ENCODE measurements at places on chromosomes 2 and 18.

GRCh38 chr2:70050631-70051425 lies 36.4 kb upstream of the PCBP1 start:
- DNase-seq, result no peak

DNA sequence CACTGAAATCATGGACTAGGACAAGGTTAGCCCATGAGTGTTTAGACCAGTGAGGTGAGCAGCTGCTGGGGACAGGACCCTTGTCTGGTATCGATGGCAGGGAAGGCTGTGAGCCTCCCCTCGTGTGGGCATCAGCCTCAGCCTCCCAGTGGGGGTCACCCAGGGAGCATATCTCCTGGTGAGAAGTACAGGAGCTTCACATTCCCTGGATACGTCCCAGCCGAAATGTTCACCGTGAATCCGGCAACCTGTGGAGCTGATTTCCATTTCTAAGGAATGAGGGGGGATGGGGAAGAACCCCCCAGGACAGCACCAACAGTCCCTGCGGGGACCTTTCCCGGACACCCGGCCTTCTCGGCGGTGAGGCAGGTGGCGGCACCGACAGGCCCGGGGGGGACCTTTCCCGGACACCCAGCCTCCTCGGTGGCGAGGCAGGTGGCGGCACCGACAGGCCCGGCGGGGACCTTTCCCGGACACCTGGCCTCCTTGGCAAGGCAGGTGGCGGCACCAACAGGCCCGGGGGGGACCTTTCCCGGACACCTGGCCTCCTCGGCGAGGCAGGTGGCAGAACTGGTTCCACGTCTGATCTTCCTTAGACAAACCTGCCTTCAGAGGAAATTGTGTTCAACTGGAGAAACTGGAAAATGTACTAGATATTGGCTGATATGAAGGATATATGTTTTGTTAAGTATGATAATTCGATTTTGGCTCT lies 21.2 kb downstream of the RTP5 start:
- DNase-seq, result peak; percentile 1

- no peak for DNase-seq
These were observed 45.7 kb upstream of the LYPD1 start for GRCh38 chr2:132715386-132716351.

- no peak for DNase-seq
These were observed 5.0 kb upstream of the IL1RN start for GRCh38 chr2:113122364-113122763.

- no peak for DNase-seq
These were observed 360.5 kb upstream of the SLC39A10 start for GRCh38 chr2:195296490-195296889.

DNA sequence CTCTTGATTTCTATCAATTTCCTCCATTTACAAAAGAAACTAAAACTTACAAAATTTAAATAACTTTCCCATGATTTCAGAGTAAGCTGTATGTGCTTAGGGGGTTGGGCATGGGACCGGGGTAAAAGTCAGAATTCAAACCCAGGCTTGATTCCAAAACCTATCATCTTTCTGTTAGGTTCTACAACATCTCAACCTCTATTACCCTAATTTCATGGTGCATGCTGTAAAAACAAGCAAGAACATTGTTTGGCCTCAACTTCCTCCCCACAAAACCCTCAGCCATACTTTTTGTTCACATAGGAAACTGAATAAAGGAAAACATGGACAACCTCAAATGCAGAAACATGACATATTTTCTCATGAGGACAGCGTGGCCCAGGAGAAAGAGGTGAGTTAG lies 59.3 kb downstream of the RDH14 start:
- no peak for DNase-seq

DNA sequence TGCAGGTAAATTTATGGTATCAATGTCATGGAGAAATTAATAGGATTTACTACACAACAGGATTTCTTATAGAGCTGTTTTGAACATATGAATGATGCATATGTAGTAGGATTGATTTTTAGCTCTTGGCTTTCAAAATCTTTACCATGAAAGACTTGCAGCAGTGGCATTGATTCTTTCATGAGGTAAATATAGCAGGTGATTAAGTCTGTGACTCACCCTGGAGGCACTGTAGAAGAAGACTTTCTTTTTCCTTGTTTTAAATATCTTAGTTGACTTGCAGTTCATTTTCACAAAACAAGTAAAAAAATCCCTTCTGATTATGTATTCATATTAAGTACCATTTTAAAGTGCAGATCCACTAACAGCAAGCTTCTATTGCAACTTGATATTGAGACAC lies 463.0 kb downstream of the FBXO15 start:
- no peak for DNase-seq

GRCh38 chr2:107633580-107634147 lies 193.0 kb upstream of the RGPD4 start:
- DNase-seq, result no peak

- no peak for DNase-seq
These were observed 429.5 kb downstream of the CCDC85A start for GRCh38 chr2:56613254-56613653.

DNA sequence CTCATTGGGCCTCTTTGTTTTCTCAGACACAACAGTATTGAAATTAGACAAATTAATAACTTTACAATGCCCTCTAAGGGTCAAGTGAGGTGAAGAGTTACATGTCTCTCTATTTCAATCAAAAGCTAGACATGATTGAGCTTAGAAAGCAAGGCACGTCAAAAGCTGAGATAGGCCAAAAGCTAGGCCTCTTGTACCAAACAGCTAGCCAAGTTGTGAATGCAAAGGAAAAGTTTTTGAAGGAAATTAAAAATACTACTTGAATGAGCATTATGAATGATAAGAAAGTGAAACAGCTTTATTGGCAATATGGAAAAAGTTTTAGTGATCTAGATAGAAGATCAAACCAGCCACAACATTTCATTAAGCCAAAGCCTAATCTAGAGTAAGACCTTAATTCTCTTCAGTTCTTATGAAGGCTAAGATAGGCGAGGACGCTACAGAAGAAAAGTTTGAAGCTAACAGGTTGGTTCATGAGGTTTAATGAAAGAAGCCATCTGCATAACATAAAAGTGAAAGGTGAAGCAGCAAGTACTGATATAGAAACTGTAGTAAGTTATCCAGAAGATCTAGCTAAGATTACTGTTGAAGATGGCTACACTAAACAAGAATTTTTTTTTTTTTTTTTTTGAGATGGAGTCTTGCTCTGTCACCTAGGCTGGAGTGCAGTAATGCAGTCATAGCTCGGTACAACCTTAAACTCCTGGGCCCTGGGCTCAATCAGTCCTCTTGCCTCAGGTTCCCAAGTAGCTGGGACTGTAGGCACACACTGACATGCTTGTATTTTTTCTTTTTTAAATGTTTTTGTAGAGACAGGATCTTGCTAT lies 65.5 kb downstream of the FAM117B start:
- DNase-seq, result no peak

DNA sequence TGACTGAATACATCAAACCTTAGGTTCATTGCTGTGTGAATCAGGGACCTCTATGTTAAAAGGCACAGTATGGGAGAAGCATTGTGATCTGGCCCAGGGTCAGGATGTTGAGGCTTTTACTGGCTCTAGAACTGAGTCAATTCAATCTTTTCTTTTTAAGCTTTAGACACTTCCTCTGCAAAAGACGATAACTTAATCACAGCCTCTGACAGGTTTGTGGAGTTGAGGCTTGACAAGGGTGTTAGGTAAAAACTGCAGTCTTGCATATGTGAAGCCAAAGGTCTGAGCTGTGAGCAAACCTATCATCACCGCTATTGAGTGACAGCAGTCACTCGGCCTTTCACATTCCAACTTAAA lies 17.3 kb upstream of the ARHGAP25 start:
- no peak for DNase-seq

DNA sequence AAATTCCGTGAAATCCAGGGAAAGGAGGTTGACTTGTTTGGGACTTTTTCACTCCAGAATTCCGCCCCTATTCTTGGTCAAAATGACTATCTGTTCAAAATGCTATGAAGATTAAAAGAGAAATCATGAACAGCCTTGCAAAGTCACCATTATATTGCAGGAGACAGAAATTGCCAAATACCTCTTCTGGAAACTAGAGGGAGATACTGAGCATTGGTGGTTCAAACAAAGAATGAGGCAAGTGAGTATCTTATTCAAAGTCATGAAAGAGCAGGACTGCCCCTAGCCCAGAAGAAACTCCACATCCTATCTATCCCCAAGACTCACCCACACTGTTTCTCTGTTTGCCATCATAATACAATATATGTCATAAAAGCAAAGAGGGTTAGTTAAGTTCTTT lies 862.3 kb upstream of the POU3F3 start:
- DNase-seq, result no peak

DNA sequence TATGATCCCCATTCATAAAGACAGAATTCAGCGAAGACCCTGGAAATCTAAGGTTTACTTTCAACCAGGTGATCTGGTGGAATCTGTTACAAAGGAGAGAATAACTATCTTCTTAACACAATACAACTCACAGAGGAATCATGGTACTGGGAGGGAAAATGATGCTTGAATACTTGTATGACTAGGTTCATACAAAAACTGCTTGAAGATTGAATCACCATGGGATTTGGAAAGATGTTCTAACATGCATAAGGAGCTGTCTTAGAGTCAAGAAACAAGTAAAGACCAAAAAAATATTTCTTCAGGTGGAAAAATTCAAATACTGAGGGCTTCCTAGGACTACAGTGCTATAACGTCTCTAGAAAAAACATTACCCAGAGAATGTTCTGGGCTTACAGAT lies 32.2 kb downstream of the COL5A2 start:
- DNase-seq, result no peak

DNA sequence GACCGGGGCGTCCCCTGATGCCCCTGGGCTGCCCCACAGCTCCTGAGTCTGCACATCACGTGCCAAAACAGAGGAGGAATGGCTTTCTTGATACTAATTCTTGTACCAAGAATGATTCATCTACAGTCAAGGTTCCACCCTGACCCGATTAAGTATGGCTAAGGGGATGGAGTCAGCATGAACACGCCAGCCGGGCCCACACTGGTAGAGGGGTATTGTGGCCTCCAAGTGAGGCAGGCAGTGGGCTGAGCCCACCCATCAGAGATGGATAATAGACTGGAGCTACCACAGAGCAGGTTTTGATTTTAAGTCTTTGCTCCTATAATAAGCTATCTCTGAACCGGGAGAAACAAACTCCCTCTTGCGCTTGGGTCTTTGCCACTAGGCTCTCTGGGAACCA lies 17.9 kb upstream of the GNAL start:
- no peak for DNase-seq

DNA sequence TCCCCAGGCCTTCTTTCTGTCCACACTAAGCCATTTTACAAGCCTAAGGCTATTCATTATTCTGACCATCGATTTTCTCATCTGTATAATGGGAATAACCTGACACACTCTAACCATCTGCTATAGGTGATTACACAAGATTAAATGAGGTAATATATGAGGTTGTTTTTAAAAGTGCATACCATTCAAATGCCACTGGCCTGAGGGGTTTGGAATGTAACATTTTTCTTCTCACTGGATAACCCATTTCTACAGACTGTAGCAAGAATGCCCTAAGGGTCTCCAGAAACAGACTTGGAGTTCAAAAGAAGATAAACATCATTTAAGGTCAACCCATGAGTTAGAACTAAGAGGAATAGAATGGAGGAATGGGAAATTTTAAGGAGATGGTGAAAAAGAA lies 111.7 kb upstream of the SETBP1 start:
- DNase-seq, result no peak

- no peak for DNase-seq
These were observed 25.1 kb upstream of the FANCL start for GRCh38 chr2:58266211-58266610.

- DNase-seq, result no peak
These were observed 7.9 kb upstream of the CETN1 start for GRCh38 chr18:572091-572830.

DNA sequence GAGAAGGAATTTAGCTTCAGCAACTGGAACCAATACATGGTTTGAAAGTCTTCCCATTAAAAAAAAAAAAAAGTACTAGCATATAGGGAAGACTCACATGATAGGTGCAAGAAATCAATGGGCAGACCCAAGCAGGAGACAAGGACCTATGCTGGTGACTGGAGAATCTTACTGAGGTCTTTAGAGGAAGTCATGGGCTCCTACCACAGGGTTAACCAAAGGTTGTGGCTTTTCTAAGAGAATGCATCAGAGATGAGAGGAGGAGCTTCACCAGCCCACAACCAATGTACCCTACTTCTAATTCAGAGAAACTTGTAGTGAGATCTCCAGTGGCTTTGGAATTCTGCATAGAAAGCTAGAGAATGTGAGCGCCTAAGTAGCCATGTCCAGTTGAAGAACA lies 207.4 kb downstream of the NCKAP5 start:
- DNase-seq, result no peak

GRCh38 chr2:156630579-156631337 lies 194.6 kb downstream of the GPD2 start:
- DNase-seq, result no peak

GRCh38 chr2:3644246-3644525 lies 13.8 kb upstream of the ALLC start:
- no peak for DNase-seq

GRCh38 chr2:47771211-47771610 lies 11.7 kb upstream of the MSH6 start:
- DNase-seq, result peak; percentile 44

GRCh38 chr2:190063624-190064023 lies 1.1 kb upstream of the MSTN start:
- no peak for DNase-seq

- no peak for DNase-seq
These were observed 66.7 kb upstream of the SLC14A2 start for GRCh38 chr18:45548614-45549013.

Measured in BE2C (cell line).